Upper lobe of right lung (tissue), 1 donor: ENCODE measurements at places on chromosomes 4 and X. TPM values are rescaled to one million over a fixed set of nuclear protein-coding genes. Genes with fewer than 3 reads are reported as not detected.

DNA sequence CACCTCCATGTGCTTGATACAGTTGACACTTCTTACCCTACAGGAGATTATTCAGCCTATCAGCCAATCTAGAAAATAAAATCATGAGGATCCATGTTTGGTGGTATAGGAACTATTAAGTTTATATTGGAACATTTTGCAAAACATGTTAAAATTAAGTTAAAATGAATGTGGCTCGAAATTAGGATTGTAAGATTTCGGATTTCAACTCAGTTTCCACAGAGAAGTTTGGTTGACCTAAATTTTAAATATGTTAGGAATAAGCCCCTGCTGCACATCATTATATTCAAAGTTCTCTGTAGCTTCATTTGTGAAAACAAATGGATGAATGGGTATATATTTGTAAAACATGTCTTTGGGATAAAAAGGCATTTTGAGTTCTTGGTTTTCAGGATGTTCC, at the start of gene RAB40A:
TSS of gene RAB40A (minus strand) at position 101 of the 400 bp plus-strand sequence. CDS start 18,733 bp downstream, outside the sequence.
- no peaks in the 10 kb centered on the region for H3K36me3 ChIP-seq
- no peak within 1 kb of the TSS for H3K27ac ChIP-seq
- no peak within 1 kb of the TSS for H3K4me3 ChIP-seq
- H3K4me1 ChIP-seq = no peaks in the 10 kb centered on the region

GRCh38 chr4:30714408-30715031, 5.6 kb upstream of the PCDH7 start:
- H3K27me3 ChIP-seq = peaks cover 20% of the 10 kb centered on the region
- no peak overlapping the region for H3K4me3 ChIP-seq
- no peak overlapping the region for H3K27ac ChIP-seq
- peaks cover 11% of the 10 kb centered on the region for H3K4me1 ChIP-seq
- H3K36me3 ChIP-seq = no peaks in the 10 kb centered on the region
- DNase-seq = no peak

DNA sequence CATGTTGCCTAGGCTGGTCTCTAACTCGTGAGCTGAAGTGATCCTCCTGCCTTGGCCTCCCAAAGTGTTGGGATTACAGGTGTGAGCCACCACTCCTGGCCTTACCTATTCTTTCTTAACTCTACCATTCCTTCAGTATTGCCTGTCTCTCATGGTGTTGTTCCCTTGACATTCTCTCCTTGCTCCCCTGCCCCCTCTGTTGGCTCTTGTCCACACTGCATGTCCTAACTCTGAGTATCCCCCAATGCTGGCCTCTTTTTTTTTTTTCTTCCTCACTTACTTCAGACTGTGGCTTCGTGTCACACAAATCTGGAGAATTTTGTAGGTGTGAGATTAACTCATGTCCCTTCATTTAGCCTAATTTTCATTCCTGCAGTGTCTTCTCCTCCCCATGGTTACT, 22.9 kb upstream of the FRMPD4 start:
- H3K4me3 ChIP-seq = no peak overlapping the region
- no peak for DNase-seq
- H3K27me3 ChIP-seq = no peaks in the 10 kb centered on the region

GRCh38 chr4:960140-960635, 13.2 kb downstream of the DGKQ start:
- H3K27ac ChIP-seq = no peak overlapping the region
- no peaks in the 10 kb centered on the region for H3K27me3 ChIP-seq
- no peaks in the 10 kb centered on the region for H3K4me1 ChIP-seq
- DNase-seq = peak; percentile 57
- H3K36me3 ChIP-seq = peaks cover 24% of the 10 kb centered on the region

- H3K4me1 ChIP-seq = no peaks in the 10 kb centered on the region
- no peaks in the 10 kb centered on the region for H3K36me3 ChIP-seq
- H3K27me3 ChIP-seq = no peaks in the 10 kb centered on the region
- no peak for DNase-seq
- H3K4me3 ChIP-seq = no peak overlapping the region
Measured at GRCh38 chrX:127038065-127038464, 218.5 kb downstream of the PRR32 start.

DNA sequence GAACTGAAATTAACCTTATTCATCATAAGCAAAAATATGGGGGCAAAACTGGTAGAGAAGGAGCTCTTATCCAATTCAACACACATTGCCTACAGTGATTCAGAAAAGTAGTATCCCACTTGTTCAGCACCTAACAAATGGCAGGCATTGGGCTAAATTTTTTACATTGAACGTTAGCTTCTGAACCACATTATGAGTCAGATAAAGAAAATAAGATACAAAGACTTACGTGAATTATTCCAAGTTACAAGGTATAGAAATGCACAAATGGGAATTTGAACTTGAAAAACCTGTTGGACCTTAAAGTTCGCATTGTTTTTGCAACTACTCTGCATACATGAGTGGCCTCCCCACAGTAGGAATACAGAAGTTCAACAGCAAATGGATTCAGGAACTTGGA, 210.6 kb downstream of the LDB2 start:
- no peak overlapping the region for H3K4me3 ChIP-seq
- DNase-seq = no peak
- H3K36me3 ChIP-seq = no peaks in the 10 kb centered on the region
- peaks cover 7% of the 10 kb centered on the region for H3K4me1 ChIP-seq

The CDK16 gene
- total RNA-seq = 66.4 TPM

- no peak overlapping the region for H3K27ac ChIP-seq
- DNase-seq = no peak
- no peaks in the 10 kb centered on the region for H3K4me1 ChIP-seq
- no peak overlapping the region for H3K4me3 ChIP-seq
Measured at GRCh38 chr4:152346526-152346925, 189.4 kb downstream of the FBXW7 start.

The ATP11C gene
- total RNA-seq = 19.6 TPM

GRCh38 chr4:182238355-182238931, 4.8 kb upstream of the TENM3 start:
- H3K27me3 ChIP-seq = no peaks in the 10 kb centered on the region
- H3K27ac ChIP-seq = no peak overlapping the region
- no peaks in the 10 kb centered on the region for H3K36me3 ChIP-seq
- no peak overlapping the region for H3K4me3 ChIP-seq
- no peak for DNase-seq
- no peaks in the 10 kb centered on the region for H3K4me1 ChIP-seq

- H3K36me3 ChIP-seq = no peaks in the 10 kb centered on the region
- no peaks in the 10 kb centered on the region for H3K27me3 ChIP-seq
- H3K4me1 ChIP-seq = no peaks in the 10 kb centered on the region
- H3K4me3 ChIP-seq = no peak overlapping the region
Measured at GRCh38 chr4:140789759-140790158, 33.6 kb upstream of the TBC1D9 start.

The ADAM29 gene
- total RNA-seq = not detected

- H3K4me1 ChIP-seq = peaks cover 11% of the 10 kb centered on the region
- H3K27ac ChIP-seq = no peak overlapping the region
- DNase-seq = no peak
- no peak overlapping the region for H3K4me3 ChIP-seq
- H3K27me3 ChIP-seq = no peaks in the 10 kb centered on the region
Measured at GRCh38 chr4:102518703-102519131, 17.6 kb downstream of the NFKB1 start.

DNA sequence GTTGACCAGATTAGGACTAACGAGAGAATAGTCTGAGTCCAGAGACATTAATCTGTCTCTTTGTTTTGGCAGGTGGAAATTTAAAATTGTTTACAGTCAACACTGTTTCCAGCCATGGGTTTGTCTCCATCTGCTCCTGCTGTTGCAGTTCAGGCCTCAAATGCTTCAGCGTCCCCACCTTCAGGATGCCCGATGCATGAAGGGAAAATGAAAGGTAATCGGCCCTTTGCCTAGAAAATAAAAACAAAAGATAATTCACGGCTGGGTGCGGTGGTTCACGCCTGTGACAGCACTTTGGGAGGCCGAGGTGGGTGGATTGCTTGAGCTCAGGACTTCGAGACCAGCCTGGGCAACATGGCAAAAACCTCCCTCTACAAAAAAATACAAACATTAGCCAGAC, 815 bp downstream of the HCCS start:
- H3K27me3 ChIP-seq = no peaks in the 10 kb centered on the region
- peaks cover 23% of the 10 kb centered on the region for H3K36me3 ChIP-seq
- H3K27ac ChIP-seq = peak overlapping the region; percentile 81
- peaks cover 5% of the 10 kb centered on the region for H3K4me1 ChIP-seq
- no peak for DNase-seq

GRCh38 chrX:25010784-25011588, 4.8 kb downstream of the ARX start:
- H3K4me1 ChIP-seq = peaks cover 4% of the 10 kb centered on the region
- no peaks in the 10 kb centered on the region for H3K36me3 ChIP-seq
- no peak for DNase-seq
- H3K27ac ChIP-seq = no peak overlapping the region
- H3K4me3 ChIP-seq = no peak overlapping the region
- H3K27me3 ChIP-seq = peaks cover 76% of the 10 kb centered on the region

The TMEM150C gene
- 5.9 TPM for total RNA-seq

GRCh38 chr4:31984872-31985271, 1264.7 kb downstream of the PCDH7 start:
- H3K4me3 ChIP-seq = no peak overlapping the region
- H3K4me1 ChIP-seq = no peaks in the 10 kb centered on the region
- no peak overlapping the region for H3K27ac ChIP-seq
- DNase-seq = no peak
- H3K36me3 ChIP-seq = no peaks in the 10 kb centered on the region

The KLHL4 gene
- total RNA-seq = 1.0 TPM

GRCh38 chr4:41611881-41612871, 74.2 kb downstream of the LIMCH1 start:
- H3K36me3 ChIP-seq = peaks cover 21% of the 10 kb centered on the region
- H3K27ac ChIP-seq = no peak overlapping the region
- H3K4me3 ChIP-seq = no peak overlapping the region
- no peaks in the 10 kb centered on the region for H3K27me3 ChIP-seq
- DNase-seq = no peak

DNA sequence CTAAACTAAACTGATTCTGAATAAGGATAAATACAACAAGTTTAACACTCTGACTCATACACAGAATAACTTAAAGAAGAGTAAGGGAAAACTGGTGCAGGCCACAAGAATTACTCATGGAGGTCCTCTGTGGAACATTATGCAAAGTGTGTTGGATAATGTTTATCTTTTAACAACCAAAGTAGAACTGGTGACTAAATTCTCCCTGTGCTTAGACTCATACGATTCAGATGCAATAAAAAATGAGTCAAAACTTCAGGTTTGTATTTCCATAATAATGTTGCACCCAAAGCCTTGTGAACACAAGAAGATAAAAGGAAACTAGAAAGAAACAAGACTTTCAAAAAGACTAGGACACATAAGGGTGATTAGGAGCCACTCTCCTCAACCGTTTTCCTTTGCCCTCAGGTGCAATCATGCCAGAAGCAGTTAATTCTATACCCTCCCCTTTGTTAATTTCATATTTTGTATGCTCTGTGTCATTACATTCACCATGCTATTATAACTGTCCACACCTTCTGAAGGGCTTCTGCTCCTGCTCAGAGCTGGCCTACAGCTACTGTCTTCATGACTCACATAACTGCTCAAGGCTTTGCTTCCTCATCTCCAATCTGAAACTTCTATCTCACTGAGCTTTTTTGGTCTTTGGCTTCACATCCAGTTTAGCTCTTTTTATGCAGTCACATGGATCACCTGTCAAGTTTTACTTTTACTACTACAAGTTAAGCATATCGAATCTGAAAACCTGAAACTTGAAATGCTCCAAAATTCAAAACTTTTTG, 60.2 kb downstream of the KCNIP4 start:
- no peaks in the 10 kb centered on the region for H3K27me3 ChIP-seq
- DNase-seq = no peak
- no peaks in the 10 kb centered on the region for H3K36me3 ChIP-seq
- no peak overlapping the region for H3K27ac ChIP-seq

- DNase-seq = no peak
- no peak overlapping the region for H3K4me3 ChIP-seq
- H3K36me3 ChIP-seq = no peaks in the 10 kb centered on the region
- no peaks in the 10 kb centered on the region for H3K27me3 ChIP-seq
- no peaks in the 10 kb centered on the region for H3K4me1 ChIP-seq
Measured at GRCh38 chr4:14800977-14801376, 201.3 kb upstream of the CPEB2 start.

GRCh38 chrX:136880452-136881013, at the start of gene RBMX:
Gene RBMX, minus strand, starts transcription at chrX:136880725. Its CDS starts 1,298 bp downstream, at chrX:136879427.
- peaks cover 4% of the 10 kb centered on the region for H3K4me1 ChIP-seq
- peaks cover 28% of the 10 kb centered on the region for H3K36me3 ChIP-seq
- H3K27ac ChIP-seq = peak within 1 kb of the TSS; percentile 95

DNA sequence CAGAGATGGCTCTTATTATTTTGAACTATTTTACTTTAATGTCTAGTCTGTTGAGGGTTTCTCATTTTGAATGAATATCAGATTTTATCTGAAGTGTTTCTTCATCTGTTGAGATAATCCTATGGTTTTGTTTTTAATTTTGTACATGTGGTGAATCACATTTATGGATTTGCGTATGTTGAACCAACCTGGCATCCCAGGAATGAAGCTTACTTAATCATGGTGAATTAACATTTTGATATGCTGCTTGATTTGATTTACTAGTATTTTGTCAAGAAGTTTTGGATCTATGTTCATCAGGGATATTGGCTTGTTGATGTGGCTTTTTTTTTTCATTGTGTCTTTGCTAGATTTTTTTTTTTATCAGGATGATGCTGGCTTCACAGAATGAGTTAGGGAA, 2390.9 kb downstream of the PCDH7 start:
- no peak overlapping the region for H3K4me3 ChIP-seq
- no peaks in the 10 kb centered on the region for H3K36me3 ChIP-seq
- no peak for DNase-seq
- no peak overlapping the region for H3K27ac ChIP-seq
- H3K4me1 ChIP-seq = no peaks in the 10 kb centered on the region

DNA sequence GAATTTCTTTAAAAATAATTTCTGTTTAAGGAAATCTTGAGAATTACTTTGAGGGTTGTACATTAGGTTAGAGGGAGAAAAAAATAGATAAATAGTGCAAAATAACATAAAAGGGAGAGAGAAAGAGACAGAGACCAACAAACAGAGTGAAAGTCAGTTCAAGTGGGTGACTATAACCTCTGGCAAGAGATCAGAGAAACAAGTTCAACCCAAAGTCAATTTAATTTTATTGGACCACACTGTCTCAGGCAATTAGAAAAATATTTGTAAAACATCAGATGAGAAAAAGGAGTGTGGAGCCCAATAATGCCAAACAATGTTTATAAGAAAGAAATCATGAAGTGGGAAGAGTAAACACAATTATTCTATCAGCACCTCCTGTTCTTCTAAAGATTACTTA, 143.5 kb upstream of the GYPA start:
- H3K27ac ChIP-seq = no peak overlapping the region
- H3K4me1 ChIP-seq = no peaks in the 10 kb centered on the region
- DNase-seq = no peak
- no peaks in the 10 kb centered on the region for H3K36me3 ChIP-seq

DNA sequence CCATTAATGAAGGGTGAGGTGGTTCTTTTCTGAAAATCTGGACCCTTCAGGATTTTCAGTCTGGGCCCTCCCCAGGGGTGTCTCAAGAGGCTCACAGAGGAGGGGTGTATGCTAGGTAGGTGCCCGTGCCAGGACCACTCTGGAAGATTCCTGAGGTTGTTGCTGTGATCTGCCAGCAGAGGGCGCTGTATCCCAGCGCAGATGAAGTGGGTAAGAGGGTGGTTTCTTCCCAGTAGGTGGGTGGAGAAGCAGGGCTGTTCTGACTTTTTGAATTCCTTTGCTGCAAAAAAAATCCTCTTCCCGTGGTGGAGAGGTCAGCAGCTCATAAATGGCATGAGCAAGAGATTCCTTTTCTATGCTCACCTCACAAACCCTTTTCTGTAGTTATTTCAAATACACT, 51.1 kb downstream of the SCML1 start:
- no peaks in the 10 kb centered on the region for H3K4me1 ChIP-seq
- H3K27me3 ChIP-seq = no peaks in the 10 kb centered on the region
- no peak overlapping the region for H3K27ac ChIP-seq
- H3K4me3 ChIP-seq = no peak overlapping the region

The SSX2 gene
- not detected for total RNA-seq

- H3K36me3 ChIP-seq = no peaks in the 10 kb centered on the region
- H3K27me3 ChIP-seq = no peaks in the 10 kb centered on the region
- no peaks in the 10 kb centered on the region for H3K4me1 ChIP-seq
- H3K27ac ChIP-seq = no peak overlapping the region
Measured at GRCh38 chr4:124974152-124974551, 261.6 kb upstream of the ANKRD50 start.

The NUP54 gene
- 38.2 TPM for total RNA-seq
